Kidney glomerular epithelial cell (primary cell): ENCODE measurements at places on chromosomes 12 and 14.

DNA sequence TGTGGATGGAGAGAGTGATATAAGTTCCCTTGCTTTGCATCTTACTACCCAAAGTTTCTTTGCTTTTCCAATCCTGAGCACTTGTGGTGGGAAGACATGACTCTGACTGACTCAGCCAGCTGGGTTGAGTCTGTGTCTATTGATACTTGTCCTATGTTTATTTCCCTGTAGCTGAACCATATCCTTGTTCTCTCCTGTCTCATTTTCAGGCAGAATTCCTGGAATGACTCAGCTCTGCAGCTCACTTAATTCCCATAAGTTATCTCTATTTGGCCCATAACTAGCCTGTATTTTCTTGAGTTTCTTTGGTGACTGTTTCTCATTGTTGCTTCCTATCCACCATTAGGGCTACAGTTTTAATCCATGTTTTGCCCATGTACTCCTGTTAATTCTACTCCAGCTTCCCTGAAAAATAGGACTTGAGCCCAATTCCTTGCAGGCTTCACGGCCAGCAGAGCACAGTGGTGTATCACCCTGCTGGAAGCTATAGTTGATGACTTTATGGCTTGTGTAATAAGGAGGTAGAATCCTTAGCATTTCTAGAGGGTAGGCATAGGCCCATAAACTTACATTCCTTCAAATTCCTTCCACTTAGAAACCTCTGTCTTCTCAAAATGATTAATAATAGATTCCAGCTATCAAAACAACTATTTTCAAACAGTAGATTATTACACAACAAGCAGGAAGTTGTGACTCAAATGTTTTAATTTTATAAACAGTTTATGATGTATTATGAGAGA lies 183.1 kb downstream of the TMTC3 start:
- peak; percentile 90 for DNase-seq

- no peak for DNase-seq
Measured at GRCh38 chr14:51138404-51139103, 43.6 kb upstream of the TRIM9 start.

DNA sequence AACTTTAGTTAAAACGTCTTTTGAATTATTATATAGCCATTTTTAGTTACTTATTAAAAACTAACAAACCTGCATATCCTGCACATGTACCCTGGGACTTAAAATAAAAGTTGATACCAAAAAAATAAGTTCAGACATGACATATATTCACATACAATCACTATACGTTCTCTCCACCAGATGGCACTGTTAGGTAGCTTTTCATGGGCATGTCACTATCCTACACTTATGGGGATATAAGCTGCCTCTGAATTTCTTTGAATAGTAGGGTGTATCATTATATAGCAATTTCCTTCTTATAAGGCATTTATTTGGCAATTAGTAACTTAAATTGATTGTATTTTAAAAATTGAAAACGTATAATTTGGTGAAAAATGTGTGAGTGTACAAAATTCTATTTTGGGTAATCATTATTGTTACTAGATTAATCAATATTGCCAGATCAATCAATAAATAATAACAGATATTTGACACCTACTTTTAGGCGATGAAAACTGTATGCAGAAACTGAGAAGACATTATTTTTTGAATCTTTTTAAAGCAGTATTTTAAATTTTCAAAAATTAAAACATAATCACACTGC lies 31.8 kb upstream of the OR10A7 start:
- peak; percentile 70 for DNase-seq

- no peak for DNase-seq
Measured at GRCh38 chr12:52646613-52647012, 5.4 kb downstream of the KRT2 start.

- DNase-seq, result no peak
Measured at GRCh38 chr12:86158956-86159355, 97.2 kb downstream of the MGAT4C start.

GRCh38 chr12:31620311-31620710 lies 29.4 kb upstream of the DENND5B start:
- no peak for DNase-seq
